ENCODE measurements at places on chromosomes 12 and 14.

- no peak for DNase-seq
Measured at GRCh38 chr12:63319386-63319785, 168.4 kb upstream of the AVPR1A start.

DNA sequence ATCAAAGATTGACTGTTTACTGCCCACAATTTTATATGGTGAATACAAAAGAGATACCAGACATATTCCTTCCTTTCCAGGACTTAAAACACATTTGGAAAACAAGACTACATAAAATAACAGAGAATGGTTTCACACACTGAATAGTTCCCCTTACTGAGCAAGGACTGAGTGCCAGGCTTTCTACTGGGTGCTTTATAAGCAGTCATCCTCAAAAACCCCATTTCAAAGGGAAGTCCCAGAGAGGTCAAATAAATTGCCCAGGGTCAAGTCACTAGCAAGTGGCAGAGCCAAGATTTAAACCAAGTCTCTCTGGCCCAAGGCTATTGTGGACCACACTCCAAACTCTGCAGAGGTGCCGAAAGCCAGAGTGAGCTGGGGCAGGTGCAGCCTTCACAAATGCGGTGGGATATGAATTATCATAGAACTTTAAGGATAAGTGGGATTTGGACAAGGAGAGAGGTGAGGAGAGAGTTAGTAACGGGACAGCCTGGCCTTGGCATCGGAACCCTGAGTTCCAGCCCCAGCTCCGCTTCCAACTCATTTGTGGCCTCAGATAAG lies 9.1 kb upstream of the RPAP3 start:
- no peak for DNase-seq

DNA sequence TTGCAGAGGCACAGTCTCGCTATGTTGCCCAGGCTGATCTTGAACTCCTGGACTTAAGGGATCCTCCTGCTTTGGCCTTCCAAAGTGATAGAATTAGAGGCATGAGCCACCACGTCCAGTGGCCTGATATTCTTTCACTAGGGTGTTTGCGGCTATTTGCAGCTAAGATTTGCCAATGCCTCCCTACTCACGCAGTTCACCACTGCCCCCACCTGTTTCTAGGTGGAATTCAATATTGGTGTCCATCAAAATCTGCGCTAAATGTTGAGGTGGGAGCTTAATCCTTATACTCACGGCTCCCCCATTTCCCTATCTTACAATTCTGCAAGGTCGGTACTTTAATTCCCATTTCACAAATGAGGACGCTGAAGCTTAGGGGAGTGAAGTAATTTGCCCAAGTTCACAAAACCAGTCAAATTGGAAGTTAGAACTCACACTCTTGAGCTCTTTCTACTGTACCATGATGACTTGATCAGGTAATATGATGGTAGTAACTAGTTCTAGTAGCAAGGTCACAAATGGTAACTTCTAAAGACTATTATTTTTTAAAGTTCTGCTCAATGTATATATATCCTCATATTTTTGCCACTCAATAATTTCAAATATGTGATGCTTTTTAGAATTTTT lies 22.1 kb upstream of the LRRC9 start:
- DNase-seq, result no peak

DNA sequence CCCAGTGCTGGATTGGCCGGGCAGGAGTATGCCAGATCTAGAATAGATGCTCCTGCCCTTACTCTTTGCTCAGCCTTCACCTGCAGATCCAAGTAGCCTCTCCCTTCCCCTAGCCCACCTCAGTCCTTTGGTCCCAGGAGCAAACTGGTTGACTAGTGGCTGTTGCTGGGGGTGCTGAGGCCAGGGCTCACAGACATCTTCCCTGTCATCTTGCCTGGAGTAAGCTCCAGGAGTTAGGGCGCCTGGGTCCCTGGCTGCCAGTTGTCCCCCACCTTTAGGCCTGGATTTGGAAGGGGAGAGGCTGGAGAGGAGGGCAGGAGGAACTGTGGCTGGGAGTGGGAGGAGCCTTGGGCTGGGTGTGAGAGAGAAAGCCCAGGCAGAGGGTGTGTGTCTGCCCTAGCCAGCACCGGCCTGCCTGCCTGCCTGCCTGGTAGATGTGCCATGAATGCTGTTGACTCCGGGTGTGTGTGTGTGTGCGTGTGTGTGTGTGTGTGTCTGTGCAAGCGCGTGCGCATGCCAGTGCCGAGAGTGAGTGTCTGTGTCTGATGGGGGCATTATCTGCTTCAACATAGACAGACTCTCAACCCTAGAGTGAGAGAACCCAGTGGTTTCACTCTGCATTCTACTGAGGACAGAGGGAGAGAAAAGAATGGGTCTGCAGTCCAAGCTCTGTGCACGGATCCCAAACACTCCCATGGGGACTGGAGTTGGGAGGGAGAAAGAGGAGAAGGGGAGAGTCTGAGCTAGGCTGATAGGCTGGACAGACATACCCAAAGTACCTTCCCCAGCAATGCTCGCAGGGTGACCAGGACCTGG lies 845 bp upstream of the RARG start:
- peak; percentile 62 for DNase-seq

- DNase-seq, result peak; percentile 75
Measured at GRCh38 chr12:124713436-124714082, 146.1 kb upstream of the NCOR2 start.

GRCh38 chr14:45267071-45267470 lies 14.1 kb upstream of the MIS18BP1 start:
- no peak for DNase-seq

DNA sequence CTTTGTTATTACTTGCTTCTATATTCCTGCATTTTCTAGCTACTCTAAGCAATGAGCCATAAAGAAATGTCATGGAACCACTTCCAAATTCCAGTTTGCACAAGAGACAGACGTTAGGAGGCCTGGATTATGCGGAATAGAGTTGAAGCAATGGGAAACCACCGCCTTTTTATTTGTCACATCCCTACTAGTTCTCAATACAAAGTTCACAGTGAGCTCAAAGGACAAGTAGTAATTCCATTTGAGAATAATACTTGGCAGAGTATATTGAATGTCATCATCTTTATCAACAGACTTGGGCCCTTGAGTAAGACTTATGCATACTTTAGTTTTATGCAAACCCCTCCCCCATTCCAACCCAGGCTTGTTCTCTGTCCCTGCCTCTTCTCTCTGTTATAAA lies 3.7 kb upstream of the SLC15A5 start:
- DNase-seq, result no peak

DNA sequence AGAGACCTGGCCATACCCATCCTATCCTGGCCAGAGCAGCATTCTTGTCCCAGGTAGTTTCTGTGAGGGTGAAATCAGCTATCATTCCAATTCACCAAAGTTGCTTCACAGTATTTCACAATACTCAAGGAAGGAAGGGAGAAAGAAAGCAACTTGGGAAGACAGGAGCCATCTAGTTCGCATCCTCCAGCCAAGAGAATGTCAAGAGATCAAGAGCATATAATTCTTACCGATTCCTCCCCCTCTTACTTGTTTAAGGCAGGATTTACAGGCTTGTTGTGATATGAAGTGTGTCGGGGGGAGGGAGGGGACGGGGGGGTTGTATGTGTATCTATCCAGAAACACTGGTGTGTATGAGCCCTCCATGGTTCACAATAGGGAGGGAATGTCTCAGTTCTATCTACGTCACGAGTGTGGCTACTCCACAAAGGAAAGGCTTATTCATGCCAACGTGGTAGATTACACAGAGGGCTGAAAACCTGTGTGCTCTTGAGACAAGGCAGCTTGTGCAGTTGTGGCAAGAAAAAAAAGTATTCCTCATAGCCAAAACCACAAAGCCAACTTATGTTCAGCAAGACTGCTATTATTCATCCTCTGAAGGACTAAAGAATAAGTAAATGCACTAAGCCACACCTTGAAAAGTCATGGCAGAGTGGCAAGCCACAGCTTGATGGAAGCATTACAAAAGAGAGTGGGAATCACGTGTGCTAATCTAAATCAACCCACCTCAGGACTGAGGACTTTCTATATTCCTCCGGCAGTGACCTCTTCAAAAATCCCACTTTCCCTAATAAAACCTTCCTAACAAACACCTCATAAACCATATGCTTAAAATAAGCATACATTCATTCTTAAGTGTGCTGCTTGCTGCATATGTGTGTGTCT lies 35.0 kb downstream of the CORO1C start:
- DNase-seq, result no peak

DNA sequence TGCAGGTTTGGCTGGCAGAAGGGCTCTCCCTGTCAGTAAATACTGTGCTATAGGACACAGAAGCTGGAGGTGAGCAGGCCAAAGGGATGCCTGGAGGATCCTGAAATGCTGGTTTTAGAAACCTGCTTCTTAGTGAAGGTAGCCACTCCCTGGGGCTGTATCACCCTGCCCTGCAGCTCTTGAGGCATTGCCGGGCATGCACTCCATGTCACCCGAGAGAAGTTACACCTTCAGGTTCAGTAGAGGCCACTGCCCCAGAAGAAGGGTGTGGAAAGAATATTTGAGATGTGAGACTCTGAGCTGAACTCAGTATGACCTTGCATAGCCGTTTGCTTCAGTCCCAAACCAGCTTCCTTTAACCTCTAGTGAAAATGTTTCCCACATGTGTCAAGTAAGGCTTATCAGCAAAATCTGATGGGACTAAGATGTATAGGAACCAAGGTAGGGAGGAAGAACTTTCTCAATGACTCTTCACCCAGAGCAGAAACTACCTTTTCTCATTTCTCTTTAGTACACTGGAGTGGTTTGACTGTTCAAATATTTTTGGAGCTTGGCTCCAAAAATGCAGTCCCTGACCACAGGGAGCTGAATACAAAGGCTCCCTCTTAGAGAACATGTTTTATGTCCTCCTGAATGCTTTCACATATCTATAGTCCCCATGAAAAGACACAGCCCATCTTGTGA lies 164.5 kb upstream of the DYRK2 start:
- DNase-seq, result no peak

GRCh38 chr12:131535779-131536178 lies 175.1 kb upstream of the SFSWAP start:
- DNase-seq, result no peak

GRCh38 chr14:36319899-36320199 lies 588 bp downstream of the MBIP start:
- no peak for DNase-seq

DNA sequence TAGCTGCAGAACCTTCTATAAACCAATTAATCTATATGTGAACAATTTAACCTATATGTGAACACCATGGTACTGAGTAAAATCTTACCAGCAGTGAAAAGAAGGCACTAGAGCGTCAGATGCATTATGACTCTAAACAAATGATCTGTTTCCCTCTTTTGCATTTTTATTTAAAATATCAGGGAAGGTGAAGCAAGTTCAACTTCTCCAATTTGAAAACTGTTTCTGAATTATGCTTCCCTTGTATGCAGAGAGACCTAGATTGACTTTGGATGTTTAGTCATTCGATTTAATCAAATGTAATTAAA lies 80.9 kb downstream of the DAD1 start:
- no peak for DNase-seq

- DNase-seq, result peak; percentile 75
Measured at GRCh38 chr12:57214398-57214781, 2.2 kb upstream of the NXPH4 start.

GRCh38 chr12:81339071-81339470 lies 261.2 kb downstream of the ACSS3 start:
- DNase-seq, result no peak

DNA sequence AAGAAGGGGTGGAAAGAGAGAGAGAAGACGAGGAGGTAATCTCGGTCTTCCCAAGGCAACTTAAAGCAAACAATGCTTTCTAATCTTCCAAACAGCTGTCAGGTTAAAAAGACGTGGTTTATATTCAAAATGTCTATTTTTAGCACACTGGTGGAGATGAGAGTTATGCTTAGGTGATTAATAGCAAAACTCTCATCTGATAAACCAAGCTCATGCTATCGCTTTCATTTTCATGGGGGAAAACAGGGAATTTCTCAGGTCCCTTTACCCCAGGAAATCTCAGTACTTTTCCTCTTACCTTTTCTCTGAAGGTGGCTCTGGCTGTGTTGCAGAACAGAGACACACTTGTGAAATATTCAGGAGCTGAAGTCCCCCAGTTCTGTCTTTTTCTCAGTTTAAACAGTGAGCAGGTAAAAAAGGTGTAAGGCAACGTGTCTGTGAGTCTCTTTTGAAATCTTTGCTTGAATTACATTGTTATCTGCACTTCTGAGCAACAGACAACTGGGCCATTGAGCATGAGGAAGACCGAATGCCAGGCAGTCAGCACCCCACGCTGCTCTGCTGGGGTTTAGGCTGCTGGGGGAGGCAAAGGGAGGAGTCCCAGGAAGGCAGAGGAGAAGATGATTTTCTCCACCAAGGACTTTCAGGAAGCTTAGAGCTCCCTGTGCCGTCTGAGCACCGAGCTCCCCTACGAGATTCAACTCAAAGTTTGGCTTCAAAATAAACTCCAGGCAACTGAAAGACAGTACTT lies 759.3 kb downstream of the BCL11B start:
- DNase-seq, result no peak

GRCh38 chr14:101665478-101666078 lies 95.9 kb upstream of the PPP2R5C start:
- peak; percentile 28 for DNase-seq

GRCh38 chr14:70971560-70971959 lies 64.3 kb downstream of the PCNX1 start:
- no peak for DNase-seq

DNA sequence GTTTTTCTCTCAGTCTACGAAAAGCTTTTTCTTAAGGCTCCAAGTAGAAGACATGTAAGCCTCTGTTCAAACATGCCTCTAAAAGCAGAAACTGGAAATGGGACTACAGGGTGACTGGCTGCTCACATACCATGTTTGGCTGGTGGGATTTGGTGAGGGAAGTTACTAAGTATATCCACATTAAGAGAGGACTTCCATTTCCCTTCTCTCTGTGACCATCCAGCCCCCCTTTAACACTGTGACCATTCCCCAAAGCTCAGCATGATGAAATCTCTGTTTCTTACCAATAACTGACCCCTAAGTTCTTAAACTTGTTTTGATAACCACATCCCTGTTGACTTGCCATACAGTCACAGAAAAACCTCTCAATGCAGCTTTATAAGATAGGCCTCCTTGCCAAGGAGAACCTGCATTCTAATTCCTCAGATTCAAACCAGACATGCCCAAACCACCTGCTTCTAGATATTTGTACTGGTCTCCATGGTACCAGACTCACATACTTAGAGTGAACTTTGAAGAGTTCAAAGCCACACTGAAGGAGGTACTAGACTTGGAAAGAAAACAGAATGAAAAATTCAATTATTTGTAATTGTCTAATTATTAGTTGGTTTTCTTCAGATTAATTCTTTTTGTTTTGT lies 102.2 kb downstream of the VEZT start:
- no peak for DNase-seq

- no peak for DNase-seq
Measured at GRCh38 chr12:65778258-65779090, 45.8 kb upstream of the HMGA2 start.

DNA sequence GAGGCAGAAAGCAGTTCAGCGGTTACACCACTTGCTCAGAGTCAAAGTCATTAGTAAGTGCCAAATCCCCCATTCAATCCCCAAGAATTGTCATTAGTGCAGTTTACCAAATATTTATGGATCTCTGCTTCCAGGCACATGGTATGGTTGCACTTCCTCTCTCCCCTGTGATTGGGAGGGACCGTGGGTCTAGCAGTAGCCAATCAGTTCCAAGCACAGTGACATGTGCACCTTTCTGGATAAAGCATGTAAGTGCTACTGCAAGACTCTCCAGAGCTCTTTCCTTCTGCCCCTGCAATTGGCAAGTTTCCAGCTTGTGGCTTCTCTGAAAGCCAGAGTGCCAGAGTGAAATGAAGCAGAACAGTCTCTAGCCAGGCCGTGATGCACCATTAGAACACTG lies 85.3 kb upstream of the FLRT2 start:
- no peak for DNase-seq

- DNase-seq, result no peak
Measured at GRCh38 chr12:19527866-19528265, 88.6 kb downstream of the AEBP2 start.

GRCh38 chr12:26719852-26720251 lies 113.1 kb downstream of the ITPR2 start:
- DNase-seq, result no peak

- no peak for DNase-seq
Measured at GRCh38 chr14:39576736-39577135, 144.5 kb upstream of the FBXO33 start.
